Gastroesophageal sphincter (tissue), 4 donors: ENCODE measurements at places on chromosomes 4 and X.

DNA sequence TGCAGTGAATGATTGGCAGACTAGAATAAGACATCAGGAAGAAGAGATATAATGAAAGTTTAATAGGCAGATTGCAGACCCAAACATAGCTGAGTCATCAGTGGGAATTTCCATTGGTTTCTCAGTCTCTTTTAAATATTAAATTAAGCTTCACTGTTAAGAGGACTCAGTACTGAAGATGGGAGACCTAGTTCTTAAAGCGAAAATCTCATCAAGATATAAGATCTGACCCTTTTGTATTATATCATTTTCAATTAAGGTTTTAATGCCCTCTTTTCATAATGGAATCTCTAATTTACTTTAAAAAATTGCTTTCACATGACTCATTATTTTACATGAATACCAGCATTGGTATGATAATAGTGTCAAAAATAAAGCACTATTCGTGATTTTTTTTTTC lies 168.9 kb upstream of the ATOH1 start:
- no peak for ATAC-seq

DNA sequence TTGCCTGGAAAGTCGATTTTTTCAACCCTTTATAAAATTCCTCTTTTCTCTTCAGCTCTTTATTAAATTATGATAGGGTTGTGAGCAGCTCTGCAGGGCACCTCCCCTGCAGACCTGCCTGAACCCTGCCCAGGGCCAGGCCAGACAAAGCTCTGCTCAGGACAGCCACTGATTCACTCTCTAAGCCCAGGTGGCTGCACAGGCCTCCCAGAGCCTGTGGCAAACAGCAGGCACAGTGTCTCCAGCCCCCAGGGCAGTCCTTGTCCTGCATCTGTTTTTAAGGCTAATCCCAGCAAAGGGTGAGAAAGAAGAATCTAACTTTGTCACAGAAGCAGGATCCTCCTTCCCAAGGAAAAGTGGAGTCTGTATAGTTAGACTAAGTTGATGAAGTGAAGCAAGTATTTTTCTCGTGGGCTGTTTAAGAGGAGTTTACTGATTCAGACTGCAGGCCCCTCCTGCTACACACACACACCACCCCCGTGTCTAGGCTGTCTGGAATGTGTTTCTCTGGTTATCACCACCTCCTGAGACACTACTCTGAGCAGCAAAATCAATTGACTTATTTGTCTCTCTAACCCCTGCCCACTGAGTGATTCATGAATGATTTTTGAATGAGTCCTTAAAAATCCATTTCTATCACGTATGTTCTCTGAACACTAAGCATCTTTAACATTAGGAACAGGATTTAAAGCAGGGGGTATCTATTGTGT lies 101.7 kb downstream of the CHIC2 start:
- ATAC-seq: no peak

- no peak for ATAC-seq
Measured at GRCh38 chrX:145735036-145735435, 82.6 kb upstream of the SLITRK2 start.

- ATAC-seq: no peak
Measured at GRCh38 chr4:53066155-53066554, 204.0 kb downstream of the RASL11B start.

DNA sequence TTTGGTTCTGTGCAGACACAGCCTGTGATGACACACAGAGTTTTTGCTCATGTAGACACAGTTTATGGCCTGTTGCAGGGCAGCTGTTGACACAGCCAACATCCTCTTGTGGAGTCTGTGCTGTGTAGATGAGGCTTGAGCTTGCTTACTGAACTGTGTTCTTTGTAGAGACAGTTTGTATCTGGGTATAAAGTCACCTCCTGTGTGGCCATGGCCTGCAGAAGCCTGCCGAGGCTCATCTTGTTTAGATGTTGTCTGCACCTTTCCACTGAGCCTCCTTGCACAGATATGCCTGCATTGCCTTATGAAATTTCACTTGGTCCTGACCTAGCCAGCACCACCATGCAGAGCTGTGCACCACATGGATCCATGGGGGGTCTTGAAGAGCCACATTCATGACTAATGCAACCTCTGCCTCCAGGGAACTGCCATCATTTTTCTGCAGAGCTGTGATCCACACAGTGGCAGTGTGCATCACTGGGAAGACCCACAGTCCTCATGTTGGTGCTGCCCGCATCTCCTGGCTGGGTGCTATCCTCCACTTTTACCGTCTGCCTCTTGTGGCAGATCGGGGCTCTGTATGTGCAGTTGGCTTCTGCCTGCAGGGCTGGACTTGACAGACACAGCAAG lies 198.0 kb upstream of the MAMLD1 start:
- no peak for ATAC-seq

- no peak for ATAC-seq
Measured at GRCh38 chr4:20288846-20289512, 37.3 kb downstream of the SLIT2 start.

DNA sequence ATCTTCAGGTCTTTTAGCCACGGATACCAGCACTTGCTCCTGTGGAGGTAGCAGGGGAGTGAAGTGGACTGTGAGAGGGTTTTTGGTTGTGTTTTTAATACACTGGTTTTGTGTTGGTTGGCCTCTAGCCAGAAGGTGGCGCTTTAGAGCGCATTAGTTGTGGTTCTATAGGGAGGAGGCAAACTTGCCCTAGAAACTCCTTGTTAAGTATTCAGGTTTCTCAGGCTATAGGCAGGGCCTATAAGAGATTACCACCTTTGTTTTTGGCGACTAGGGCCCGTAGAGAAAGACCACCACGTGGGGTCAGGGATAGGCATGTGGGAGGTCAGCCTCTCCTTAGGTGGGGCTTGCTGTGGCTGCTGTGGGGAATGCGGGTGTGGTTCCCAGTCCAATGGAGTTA lies 221.6 kb upstream of the SPANXN4 start:
- no peak for ATAC-seq

DNA sequence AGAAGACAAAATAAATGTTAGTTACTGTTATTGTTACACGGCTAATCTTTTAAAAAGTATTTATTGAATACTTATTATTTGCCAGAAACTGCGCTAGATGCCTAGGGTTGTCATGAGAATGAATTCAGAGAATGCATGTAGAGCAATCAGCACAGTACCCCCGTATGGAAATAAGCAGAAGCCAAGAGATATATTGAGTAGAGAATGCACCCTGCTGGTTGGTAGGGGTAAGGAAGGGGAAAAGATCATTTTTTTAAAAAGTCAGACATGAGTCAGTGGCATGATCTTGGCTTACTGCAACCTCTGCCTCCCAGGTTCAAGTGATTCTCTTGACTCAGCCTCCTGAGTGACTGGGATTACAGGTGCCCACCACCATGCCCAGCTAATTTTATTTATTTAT lies 13.1 kb upstream of the DRP2 start:
- no peak for ATAC-seq

GRCh38 chr4:155943605-155944291 lies 9.9 kb downstream of the CTSO start:
- no peak for ATAC-seq

DNA sequence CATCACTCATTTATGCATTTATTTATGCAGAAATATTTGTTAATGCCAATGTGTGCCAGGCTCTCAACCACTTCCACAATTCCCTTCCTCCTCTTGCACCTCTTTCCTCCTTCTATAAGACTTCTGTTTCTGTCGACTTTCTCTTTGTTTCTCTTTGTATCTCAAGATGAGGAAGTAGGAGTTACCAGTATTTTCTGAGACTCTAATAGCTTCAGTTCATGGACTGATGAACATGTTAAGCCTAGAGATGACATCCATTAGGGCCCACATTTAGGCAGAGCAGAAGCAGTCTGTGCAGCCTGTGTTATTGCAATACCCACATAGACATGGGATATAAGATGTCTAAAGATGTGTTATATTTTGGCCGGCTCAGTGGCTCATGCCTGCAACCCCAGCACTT lies 241.8 kb upstream of the SMIM31 start:
- no peak for ATAC-seq
